Right ventricle myocardium inferior (tissue), 1 donor: ENCODE measurements at places on chromosomes 2 and 18. TPM values are rescaled to one million over a fixed set of nuclear protein-coding genes. Genes with fewer than 3 reads are reported as not detected.

Gene TMEM247
- total RNA-seq = not detected

Gene CRYBA2
- total RNA-seq = not detected

Gene TANC1
- total RNA-seq = 62.4 TPM

Gene SPDYA
- total RNA-seq = 0.35 TPM

Gene DYNAP
- total RNA-seq = not detected

Gene RAB17
- 2.4 TPM for total RNA-seq

Gene PTCD3
- 127 TPM for total RNA-seq

Gene BOK
- 4.5 TPM for total RNA-seq

Gene RAB27B
- 0.08 TPM for total RNA-seq

Gene REG3A
- not detected for total RNA-seq

Gene HAAO
- total RNA-seq = 1.9 TPM

Gene GALR1
- not detected for total RNA-seq

Gene HOXD8
- 0.16 TPM for total RNA-seq

Gene COLEC11
- 1.9 TPM for total RNA-seq

Gene CABYR
- not detected for total RNA-seq

Gene UGT1A10
- not detected for total RNA-seq

Gene TXNDC2
- not detected for total RNA-seq

Gene EFEMP1
- total RNA-seq = 75.9 TPM

Gene VAMP5
- 62.1 TPM for total RNA-seq

Gene C2orf66
- total RNA-seq = not detected

Gene FOXD4L1
- total RNA-seq = not detected

Gene ASB18
- total RNA-seq = 4.6 TPM

Gene SLC30A3
- 10.1 TPM for total RNA-seq

Gene CAVIN2
- total RNA-seq = 109 TPM

Gene UGT1A6
- total RNA-seq = not detected

Gene METTL21A
- 14.7 TPM for total RNA-seq

Gene PXDN
- total RNA-seq = 19.7 TPM

Gene CDH19
- total RNA-seq = 25.1 TPM
